G401 (cell line): ENCODE measurements at places on chromosomes 3 and 15. TPM values are rescaled to one million over a fixed set of nuclear protein-coding genes. Genes with fewer than 3 reads are reported as not detected.

DNA sequence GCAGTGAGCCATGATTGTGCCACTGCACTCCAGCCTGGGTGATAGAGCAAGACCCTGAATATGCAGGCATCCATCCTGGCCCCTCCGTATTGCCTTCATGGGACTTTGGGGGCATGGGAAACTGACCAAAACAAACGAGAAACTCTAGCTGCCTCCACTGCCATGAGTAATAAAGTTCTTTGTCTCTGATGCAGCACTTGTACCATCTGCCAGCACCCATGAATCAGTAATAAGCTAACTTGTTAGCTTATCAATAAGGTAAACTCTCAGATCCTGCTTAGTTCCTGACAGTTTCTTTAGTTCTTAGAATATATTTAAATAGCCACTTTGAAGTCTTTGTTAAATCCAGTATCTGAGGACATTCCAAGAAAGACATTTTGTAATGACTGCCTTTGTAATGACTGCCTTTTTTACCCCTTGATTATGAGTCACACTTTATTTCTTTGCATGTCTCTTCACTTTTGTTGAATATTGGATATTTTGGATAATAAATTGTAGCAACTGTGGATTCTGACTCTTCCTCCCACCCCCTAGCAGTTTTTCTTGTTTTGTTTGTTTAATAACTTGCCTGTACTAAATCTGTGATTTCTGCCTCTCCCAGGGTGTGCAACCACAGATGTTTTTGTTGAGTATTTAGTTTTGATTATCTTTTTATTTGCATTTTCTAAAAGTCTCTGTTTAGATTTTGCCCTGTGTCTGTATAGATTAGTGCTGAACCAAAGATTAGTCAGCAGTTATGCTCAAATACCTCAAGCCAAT, 136.9 kb downstream of the HCN4 start:
- no peak for DNase-seq

- no peak for DNase-seq
These were observed 544.1 kb upstream of the MDFIC2 start for GRCh38 chr3:70856414-70857162.

DNA sequence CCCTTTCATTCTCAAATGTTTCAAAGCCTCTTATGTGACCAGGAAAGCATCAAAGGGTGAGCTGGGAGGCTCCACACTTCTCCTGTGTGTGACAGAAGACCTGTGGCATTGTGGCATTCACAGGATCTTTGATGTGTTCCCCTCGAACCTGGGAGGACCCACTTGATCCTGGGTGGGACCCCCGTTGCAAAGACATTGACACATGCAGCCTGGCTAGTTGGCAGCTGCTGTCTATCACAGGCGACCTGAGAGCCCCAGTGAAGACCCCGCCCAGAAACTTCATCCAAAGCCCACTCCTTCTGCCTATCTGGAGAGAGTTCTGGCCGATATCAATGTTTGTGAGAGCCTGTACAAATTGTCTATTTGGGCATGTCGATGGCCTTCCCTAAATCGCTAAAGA, 140.4 kb upstream of the ATP2B2 start:
- no peak for DNase-seq

The FBN1 gene
- total RNA-seq = 15.3 and 17.2 TPM in 2 replicates

The TGM5 gene
- not detected in 2 replicates for total RNA-seq

DNA sequence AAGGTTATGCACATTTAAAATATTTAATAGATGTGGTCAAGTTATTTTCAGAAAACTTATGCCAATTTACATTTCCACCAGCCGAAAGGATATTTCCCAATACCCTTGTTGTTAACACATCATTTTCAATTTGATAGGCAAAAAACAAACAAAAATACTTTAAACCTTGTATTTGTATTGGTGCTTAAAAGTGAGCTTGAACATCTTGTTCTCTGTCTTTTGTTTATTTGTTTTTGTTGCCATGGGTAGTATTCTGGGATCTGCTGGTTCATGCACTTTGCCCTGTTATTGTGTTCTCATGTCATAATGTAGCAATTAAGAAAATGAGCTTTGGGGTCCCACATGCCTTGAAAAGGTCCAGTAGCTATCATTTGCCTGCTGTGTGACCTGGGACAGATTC, 191.4 kb downstream of the LRTM1 start:
- no peak for DNase-seq

- peak; percentile 18 for DNase-seq
These were observed 3.7 kb downstream of the IFT80 start for GRCh38 chr3:160395297-160395696.

The AADACL2 gene
- total RNA-seq = not detected in 2 replicates

The LEKR1 gene
- total RNA-seq = not detected in 2 replicates

The CSPG4 gene
- 32.3 and 34.4 TPM in 2 replicates for total RNA-seq

The CHCHD4 gene
- total RNA-seq = 15.5 and 26.1 TPM in 2 replicates

- peak; percentile 73 for DNase-seq
These were observed 26.9 kb downstream of the ANP32A start for GRCh38 chr15:68793776-68794175.

DNA sequence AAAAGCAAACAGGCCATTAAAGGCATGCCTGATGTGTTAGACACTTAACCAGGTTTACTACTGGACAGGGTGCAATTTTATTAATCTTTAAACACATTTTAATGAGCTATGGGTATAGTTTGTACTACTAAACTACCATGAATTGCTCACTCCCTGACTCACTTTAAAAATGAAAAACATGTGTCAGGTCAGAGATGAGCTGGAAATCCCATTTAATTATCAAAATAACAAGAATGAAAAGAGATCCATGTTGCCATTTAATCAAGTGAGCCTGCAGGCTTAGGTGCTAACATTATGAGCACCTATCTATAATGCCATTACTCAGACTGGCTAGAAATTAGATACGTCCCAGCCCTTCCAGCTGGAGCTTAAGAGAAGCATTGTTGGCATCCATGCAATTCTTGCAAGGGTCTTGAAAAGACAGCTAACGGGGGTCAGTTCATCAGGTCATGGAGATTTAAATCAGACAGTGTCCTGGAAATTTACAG, 224.4 kb downstream of the THRB start:
- DNase-seq = no peak

The ARHGEF26 gene
- total RNA-seq = 10.6 and 12.8 TPM in 2 replicates

The CLDN11 gene
- 3.3 and 4.2 TPM in 2 replicates for total RNA-seq

- peak; percentile 74 for DNase-seq
These were observed 54.9 kb downstream of the SPSB4 start for GRCh38 chr3:141105828-141106628.

- DNase-seq = no peak
These were observed 769.5 kb downstream of the TUSC7 start for GRCh38 chr3:117479095-117479494.

GRCh38 chr15:39622660-39623516, 42.0 kb downstream of the THBS1 start:
- DNase-seq = peak; percentile 23

DNA sequence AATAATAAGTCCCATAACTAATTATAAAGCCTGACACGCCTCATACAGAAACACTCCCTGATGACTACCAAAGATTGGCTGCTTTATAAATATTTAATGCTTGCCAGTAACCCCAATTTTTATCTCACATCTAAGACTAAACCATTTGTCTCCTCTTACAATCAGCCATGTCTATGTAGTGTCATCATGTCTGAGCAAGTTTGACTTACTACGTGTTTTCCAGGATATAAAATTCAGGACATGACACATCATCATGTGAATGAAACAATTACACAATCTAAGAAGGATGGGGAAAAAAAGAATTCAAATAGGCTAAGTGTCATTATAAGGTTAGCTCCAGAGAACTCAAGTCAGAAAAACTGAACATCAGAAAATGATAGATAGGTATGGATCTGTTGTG, 208.7 kb downstream of the MECOM start:
- no peak for DNase-seq

- DNase-seq = no peak
These were observed 4.4 kb downstream of the ZBTB38 start for GRCh38 chr3:141372656-141373055.

- peak; percentile 29 for DNase-seq
These were observed 60.0 kb downstream of the FLNB start for GRCh38 chr3:58068122-58068809.

The SERPINI2 gene
- not detected in 2 replicates for total RNA-seq

DNA sequence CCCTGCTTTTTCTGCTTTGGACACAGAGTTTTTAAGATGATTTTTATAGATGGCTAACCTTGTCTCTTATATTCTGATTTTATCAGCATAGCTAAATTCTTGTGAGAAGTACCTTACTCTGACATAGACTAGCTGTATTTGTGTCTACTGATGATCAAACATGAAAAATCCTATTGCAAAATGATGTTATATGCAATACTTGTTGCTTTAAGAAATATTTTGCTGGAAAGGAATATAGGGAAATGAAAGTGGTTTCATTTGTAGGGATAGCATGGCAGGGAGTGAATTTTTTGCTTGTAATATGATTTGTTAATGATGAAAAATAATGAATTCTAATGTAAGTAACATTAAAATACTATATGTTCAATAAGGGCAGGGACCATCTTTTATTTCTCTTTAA, 35.9 kb downstream of the CFAP91 start:
- no peak for DNase-seq

DNA sequence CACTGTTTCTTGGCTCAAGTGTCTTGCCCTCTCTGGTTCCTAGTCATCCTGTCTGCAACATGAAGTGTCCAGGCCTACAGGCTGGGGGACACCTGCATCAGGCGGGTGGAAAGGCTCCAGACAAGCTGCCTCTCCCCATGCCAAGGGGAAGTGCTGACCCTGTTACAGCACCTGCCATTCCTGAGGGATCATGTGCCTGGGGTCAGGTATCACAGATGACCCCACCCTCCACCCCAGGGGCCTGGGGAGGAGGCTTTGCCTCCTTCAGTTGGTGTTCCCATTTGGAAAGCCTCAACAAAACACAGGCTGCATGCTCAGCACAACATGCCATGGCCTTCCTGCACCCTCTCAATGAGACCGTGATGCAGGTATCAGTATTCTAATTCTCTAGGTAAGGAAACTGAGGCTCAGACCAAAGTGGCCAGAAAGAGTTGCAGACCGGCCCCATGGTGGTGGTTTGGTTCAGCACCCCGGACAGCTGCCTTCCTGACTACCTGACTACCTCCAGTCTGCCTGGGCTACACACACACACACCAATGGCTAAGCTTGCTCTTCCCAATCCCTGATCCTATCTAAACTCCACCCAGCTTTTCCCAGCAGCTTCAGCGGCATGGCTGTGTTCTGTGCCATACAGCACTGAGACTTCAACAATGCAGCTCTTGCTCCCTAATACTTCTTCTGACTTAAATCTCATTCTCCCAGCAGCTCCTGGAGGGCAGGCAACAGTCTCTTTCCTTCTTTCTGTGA, 69.7 kb upstream of the LINGO1 start:
- DNase-seq = no peak

The MESP1 gene
- not detected in 2 replicates for total RNA-seq

DNA sequence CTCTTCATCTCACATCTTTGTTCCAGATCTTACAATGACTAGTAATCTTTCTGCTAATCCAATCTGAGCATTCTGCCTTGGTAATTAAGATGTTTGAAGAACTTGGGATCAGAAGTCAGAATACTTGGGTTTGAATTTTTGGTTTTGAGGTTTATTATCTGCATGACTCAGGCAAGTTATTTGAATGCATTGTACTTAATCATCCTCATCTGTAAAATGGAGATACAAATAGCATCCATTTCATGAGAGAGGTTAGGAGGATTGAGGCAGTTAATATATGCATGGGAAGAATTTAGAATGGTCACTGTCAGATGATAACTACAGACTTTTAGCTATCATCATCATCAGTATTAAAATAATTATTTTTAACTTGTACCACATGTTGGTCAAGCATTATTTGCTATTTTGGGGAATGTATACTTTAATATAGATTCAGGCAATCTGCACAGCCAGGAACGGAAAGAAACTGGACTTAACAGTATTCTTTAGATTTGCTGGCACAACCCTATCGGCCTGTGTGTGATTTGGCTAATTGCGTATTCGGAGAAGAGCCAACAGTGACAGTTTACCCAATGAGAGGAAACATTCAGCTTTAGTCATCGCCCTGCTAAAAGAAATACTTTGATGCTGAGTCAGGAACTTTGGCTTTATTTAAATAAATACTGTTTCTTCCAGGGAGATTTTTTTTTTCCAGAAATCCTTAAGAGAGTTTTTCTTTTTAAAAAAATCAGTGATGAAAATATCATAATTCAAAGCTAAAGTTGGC, 600.0 kb downstream of the ROBO1 start:
- no peak for DNase-seq

The GPR27 gene
- total RNA-seq = 0.31 TPM in 1 of 2 replicates, not detected in the other

DNA sequence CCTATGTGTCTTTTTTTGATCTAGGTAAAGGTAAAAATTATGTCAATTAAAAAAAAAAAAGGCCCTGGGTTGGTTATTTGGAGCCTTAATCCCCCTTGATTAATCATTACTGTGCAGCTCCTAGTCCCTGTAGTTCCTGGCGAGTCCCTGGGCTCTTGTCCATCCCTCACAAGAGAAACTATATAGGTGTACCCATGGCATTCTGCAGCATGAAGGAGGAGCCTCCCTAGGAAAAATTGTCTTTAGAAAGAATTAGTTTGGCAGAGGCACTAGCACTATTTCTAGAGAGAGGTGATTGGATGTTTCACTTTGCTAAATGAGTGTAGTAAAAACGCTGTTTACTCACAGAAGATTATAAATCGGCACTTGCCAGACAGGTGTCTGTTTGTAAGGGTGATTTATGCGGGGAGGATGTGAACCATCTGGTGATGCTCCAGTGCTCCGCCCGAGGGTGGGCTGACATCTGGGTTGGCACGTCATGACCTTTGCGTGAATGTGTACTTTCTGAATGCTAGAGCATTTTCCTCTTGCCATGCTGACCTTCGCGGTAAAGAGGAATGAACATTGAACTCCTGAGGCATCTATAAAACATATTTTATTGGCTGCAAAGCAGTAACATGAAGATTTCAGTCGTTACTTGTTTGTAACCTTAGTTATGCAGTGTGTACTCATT, 12.6 kb downstream of the PLCL2 start:
- peak; percentile 65 for DNase-seq

GRCh38 chr15:68821190-68821840, 620 bp upstream of the ANP32A start:
- no peak for DNase-seq

- no peak for DNase-seq
These were observed 352.6 kb upstream of the NDN start for GRCh38 chr15:24039683-24040082.

- no peak for DNase-seq
These were observed 38.5 kb downstream of the SMAD3 start for GRCh38 chr15:67103869-67104268.

DNA sequence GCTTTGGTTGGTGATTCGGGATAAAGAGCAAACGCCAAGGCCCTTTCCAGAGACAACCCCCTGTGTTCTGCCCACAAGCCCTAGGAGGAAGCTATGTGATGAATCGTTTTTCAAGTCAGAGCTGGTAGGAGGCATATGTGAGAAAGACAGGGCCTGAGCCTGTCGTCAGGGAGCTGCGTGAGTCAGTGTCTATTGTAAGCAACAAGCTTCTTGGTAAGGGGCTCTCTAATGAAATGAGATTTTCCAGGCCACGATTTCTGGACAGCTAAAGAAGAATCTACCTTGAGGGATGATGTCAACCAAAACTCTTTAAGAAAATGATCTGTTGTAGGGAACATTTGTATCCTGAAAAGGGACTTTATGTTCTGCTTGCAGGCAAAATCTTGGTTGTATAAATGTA, 318.9 kb upstream of the IL12A start:
- DNase-seq = no peak
